ENCODE measurements at places on chromosomes 12 and 14.

GRCh38 chr12:120085920-120086645 is 30.5 kb downstream of the RAB35 start:
- DNase-seq = no peak

- DNase-seq = no peak
These were observed 148.8 kb upstream of the E2F7 start for GRCh38 chr12:77214136-77214535.

DNA sequence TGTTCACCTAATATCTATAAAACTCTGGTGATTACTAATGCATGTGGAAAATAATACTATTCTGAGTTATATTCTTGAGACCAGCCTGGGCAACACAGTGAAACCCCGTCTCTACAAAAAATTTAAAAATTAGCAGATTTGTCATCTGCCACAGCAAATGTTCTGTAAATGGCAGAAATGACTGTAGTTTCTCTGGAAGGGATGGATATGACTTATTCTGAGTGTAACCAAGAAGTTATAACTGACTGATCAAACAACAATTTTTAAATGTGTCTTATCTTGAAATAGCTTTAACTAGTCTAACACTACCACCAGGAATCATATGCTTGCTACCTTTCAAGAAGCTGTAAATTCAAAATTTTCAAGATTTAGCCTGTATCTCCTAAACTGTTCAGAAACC is 88.7 kb downstream of the PLBD1 start:
- no peak for DNase-seq

DNA sequence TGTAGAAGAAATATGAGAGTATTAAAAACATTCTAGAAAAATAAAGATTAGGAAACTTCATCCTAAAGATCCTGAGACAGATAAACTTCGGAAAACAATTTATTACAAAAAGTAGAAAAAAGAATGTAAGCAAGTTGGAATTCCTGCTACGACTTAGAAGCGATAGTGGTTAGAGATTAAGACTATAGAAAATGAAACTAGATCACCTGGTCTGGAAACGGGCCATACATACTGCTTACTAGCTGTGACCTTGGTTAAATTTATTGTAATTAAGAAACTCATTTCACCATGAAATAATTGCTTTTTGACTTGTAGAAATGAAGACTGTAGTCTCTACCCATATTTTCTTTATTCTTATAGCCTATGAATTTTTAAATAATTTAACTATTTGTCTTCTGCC is 614.1 kb downstream of the SLC16A7 start:
- no peak for DNase-seq

DNA sequence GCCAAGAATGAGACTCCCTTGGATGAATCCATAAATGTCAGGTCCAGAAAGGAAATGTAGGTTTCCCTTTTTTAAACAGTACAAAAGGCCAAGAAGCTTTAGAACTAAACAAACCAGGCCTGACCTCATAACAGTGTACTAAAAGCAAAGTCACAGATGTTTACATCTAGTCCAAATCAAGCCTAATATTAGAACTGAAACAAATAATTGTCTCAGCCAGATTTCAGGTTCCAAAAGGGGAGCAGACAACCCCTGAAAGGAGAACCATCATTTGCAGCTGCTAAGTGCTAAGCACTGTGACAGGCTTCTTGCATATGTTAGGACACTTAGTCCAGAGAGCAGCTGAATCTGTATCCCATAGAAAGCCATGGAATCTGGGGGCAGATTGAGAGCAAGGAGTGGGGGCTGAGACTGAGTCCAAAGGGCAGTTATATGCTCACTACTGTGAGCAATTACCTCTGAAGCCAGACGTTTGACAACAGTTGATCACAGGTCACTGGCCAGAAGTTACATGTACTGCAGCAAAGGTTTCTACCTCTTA is 90.1 kb downstream of the STXBP6 start:
- no peak for DNase-seq

DNA sequence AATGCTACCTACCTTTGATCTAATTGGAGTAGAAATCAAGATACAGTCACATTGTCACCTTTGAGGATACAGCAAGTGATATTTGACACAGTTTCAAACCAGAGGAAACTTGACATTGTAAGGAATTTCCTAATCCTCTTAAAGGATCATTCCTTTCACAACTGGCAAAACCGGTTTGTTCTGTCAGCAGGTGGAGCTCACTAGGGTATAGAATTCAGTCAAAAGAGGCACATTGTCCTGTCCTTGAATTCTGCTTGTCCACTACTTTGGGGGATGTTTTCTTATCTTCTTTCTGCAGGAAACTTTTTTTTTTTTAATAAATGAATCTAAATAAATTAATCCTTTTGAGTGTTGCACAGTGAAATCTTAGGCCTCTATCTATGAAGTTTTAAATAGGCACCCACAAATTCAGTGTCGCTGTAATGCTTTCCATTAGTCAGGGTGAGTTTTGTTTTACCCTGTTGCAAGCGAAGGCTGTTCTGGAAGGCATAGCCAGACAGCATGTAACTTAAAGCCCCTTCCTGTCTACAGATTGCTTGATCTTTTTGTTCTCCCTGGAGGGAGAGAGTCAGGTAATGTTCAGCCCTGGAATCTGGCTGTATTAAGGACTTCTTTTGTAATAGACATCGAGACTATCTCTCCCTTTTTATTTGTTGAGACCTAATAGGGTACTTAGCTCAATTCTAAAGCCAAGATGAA is 285.0 kb upstream of the RGS6 start:
- DNase-seq = no peak

DNA sequence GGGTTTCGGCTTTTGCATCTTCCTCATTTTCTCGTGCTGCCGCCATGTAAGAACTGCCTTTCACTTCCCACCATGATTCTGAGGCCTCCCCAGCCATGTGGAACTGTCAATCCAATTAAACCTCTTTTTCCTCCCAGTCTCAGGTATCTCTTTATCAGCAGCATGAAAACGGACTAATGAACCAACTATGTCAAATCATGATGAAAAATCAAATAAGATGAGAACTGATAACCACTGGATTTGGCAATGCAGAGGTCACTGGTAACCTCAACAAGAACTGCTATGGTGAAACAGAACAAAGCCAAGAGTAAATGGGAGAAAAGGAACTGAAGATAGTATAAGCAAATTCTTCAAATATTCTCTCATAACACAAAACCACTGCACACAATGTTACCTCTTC is 6.0 kb downstream of the EML5 start:
- no peak for DNase-seq

DNA sequence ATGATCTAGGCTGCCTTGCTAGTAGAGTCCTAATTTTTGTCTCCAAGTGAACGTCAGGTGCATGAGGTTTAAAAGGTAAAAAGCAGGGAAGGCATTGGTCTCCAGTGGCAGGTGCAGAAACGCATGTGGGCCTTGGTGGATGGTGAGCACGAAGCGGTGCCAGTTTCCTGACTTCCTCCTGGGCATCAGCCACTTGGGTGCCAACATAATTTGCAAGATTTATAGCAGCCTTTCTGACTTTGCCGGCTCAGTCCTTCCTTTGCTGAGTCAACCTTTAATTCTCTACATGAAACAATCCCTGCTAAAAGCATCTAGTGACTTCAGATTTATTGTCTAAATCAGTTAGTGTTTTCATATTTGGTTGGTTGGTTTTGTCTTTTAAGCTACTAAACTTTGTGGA is 355.7 kb upstream of the TMEM132C start:
- no peak for DNase-seq
